Stimulated activated CD4-positive, alpha-beta T cell treated with anti-CD3 and anti-CD28 coated beads, Interleukin-2, amount 100 ng/mL, for 4 hours (primary cell): ENCODE measurements at places on chromosomes 16 and 17.

DNA sequence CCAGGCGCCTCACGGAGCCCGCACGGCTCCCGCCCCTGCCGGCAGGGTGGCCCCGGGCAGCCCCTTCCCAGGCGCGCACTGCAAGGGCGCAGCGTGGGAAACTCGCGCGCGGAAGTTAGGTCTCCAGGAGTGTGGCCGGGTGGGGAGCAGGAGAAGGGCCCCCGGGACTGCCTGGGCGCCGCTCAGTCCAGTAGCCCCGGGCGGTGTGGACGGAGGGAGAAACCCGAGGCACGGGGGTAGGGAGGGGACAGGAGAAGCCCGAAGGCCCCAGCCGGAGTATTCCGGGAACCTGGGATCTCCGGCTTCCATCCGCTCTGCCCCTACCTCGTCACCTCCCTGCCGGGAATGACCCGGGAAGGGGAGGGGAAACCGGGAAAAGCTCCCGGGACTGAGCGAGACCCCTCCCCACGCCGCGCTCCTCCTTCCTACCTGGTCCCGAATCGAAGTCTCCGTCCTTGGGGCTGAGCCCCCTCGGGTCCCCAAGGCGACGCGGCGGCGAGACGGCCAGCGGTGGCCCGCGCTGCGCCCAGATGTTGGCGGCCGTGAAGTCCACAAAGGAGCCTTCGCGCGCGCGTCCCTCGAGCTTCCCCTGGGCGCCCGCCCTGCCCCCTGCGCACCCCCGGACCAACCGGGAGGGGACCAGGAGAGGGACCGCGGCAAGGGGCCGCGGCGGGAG lies 418 bp downstream of the SOCS3 start:
- no peak for DNase-seq

DNA sequence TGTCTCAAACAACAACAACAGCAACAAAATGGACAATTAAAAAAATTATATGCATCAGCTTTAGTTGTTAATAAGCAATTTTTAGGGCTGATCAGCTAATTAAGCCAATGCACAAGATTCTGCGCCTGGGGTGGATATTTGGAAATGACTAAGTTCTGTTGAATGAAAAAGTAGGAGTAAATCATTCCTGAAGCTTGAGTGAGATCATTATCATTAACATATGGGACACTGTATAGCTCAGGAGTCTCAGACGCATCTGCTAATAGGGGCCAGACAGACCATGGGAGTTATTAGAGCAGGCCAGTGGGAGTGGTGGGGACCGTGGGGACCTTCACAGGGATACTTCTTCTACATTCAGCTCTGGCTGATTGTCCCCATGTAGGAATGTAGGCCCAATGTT lies 22.8 kb downstream of the IRX5 start:
- no peak for DNase-seq

DNA sequence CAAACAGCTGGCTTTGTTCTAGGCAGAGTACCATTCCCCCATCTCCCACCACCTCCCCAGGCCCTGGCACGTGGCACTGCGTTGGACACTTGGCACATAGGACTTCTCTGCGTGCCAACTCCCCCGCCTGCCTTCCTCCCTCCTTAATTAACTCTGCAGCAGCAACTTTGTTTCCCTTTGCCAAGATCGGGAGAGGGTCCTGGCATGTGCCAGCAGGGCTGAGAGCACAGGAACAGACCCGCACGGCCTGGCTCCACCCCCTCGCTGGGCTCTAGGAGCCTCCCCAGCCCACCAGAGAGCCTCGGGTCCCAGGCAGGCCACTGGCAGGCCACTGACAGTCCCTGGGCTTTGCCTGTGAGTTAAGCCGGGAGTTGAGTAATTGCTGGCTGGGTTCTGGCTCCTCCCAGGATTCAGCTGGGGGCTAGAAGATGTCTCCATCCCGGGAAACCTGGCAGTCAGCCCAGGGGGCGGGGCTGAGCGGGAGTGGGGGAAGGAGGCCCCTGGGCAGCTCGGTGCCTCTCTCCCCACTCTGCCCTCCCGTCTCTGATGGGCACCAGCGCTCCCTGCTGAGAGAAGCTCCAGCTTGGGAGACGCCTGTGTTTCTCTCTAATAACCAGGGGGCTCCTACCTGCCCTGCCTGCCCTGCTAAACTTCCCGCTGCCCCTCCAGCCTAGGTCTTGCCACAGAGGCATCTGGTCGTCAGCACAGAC lies 224.0 kb upstream of the TNRC6C start:
- DNase-seq, result no peak

- no peak for DNase-seq
Measured at GRCh38 chr16:70804734-70805169, 3.8 kb upstream of the VAC14 start.

- DNase-seq, result no peak
Measured at GRCh38 chr17:71710816-71711215, 410.0 kb upstream of the SOX9 start.

- peak; percentile 80 for DNase-seq
Measured at GRCh38 chr16:50266337-50267091, at the start of gene ADCY7. TSS of gene ADCY7 (plus strand) at chr16:50266551. CDS start at chr16:50288180, 21,629 bp downstream.

DNA sequence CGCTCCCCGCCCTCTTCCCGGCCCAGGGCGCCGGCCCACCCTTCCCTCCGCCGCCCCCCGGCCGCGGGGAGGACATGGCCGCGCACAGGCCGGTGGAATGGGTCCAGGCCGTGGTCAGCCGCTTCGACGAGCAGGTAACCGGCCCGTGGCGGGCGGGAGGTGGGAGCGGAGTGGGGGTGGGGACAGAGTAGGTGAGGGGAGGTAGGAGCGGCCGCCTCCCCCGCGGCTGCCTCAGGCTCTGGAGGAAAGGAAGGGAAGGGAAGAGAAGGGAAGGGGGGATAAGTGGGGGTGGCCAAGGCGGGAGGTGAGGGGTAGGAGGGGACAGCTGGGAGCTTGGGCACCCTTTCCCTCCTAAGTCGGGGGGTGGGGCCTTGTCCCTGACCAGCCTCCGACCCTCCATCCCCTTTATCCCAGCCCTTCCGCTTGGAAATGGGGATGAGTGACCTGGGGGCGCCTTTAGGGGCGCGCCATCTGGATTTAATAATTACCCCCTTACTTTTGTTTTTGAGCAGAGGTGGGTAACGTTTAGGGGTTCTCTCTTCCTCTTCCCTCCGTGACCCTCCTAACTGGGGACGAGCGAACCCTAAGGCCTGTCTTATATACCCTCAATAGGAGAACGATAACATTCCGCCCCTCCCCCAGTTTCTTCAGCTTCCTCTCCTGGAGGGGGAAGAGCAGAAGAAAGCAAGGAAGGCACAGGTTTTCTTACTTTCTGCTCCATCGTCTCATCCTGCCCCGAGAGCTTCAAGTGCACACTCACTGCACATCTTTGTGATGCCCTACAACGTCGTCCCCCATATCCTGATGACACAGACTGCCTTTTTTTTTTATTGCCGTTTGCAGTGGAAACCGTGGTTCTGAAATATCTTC lies 694 bp downstream of the NF1 start:
- DNase-seq, result peak; percentile 11

DNA sequence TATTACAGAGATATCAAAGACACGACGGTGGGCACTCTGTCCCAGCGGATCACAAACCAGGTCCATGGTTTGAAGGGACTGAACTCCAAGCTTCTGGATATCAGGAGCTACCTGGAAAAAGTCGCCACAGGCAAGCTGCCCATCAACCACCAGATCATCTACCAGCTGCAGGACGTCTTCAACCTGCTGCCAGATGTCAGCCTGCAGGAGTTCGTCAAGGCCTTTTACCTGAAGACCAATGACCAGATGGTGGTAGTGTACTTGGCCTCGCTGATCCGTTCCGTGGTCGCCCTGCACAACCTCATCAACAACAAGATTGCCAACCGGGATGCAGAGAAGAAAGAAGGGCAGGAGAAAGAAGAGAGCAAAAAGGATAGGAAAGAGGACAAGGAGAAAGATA lies 8.7 kb downstream of the PSMD7 start:
- DNase-seq, result no peak

GRCh38 chr17:66655461-66655860 lies 179.5 kb upstream of the CACNG5 start:
- no peak for DNase-seq

- DNase-seq, result peak; percentile 16
Measured at GRCh38 chr16:80656711-80657150, 115.9 kb downstream of the DYNLRB2 start.

DNA sequence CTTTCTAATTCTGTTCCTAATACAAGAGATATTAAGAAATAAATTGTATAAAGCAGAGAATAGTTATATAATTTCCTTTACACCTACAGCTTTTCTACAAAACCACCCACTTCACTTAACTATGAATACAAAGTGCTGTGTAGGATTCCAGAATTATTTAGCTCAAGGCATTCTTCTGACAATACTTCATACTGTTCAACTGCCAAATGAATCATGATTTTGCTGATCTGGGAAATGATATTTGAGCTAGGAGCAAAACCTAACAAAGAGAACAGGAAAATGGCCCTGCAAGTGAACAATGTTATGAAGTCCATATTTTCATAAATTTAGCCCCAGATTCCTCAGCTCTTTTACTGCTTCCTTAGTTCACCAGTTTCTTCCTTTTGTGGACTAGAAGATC lies 12.9 kb downstream of the BBS2 start:
- no peak for DNase-seq

DNA sequence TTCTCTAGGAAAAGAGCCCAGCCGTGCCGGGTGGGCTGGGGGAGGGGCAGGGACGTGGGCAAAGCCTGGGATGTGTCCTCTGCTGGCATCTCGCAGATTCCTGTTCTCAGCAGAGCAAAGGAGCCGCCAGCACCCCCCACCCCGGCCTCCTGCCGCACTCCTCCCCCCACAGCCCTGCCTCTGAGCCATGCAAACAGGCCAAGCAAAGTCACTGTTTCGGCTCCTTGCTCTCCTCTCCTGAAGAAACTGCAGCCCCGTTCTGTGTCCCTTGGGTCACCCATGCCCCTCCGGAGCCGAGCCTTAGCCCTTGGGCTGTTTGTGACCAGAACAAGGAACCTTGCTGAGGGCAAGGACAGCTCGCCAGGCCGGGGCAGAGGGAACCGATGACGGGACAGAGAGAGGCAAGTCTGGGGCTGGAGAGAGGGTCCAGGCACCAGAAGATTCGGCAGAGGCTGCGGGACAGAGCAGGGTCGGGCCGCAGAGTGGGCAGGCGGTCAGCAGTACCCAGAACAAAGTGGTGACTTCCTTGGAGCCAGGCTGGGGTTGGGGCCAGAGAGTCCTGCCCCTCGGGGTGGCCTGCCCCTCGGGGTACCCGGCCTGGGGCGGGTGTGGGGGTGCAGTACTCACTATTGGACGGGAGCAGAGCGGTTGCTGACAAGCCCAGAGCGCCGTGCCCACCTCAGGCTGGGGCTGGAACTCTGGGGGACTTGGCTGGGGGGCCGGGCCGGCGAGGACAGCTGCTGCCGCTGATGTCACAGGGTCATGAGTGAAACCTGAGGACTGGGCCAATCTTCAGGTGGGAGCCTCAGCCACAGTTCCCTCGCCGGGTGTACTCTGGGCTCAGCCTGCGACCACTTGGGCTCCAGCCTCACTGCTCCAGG lies 9.2 kb upstream of the PRR29 start:
- no peak for DNase-seq

DNA sequence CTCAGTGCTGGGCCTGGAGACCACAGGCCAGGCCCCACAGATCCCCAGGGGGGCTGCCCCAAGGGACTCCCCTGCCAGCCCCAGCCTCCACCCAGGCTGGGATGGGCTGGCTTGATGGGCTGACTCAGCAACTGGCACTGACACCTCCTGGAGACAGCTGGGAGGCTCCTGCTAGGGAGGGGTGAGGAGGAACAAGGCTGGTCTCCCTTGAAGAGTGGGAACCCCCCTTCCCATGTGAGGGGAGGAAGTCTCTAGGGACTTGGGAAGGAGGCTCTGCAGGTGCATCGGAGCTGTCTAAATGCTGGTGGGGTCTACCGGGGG lies 10.4 kb downstream of the NHERF1 start:
- DNase-seq, result no peak

DNA sequence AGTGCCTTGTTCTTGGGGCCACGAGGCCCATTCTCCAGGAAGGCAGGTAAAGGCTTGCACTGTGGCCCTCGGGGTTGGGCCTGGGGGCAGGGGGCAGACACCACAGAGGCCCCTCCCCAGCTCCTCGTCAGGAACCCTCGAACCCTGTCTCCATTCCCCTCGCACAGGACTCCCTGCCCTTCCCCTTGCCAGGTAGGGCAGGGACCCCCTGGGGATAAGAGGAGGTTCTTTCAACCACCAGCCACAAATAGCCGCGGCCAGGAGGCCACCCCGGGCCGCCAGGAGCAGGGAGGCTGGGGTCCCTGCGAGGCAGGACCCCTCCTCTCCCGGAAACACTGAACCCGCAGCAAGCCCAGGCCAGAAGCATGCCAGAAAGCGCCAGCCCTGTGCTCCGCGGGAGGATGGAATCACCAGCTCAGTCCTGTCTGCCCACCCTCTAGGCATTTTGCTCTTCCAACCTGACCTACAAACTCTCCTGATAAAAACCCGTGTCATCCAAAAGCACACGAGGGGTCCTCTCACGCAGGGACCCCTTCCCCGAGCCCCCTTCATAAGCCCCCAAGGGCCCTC lies 45.6 kb downstream of the SLC47A1 start:
- no peak for DNase-seq

DNA sequence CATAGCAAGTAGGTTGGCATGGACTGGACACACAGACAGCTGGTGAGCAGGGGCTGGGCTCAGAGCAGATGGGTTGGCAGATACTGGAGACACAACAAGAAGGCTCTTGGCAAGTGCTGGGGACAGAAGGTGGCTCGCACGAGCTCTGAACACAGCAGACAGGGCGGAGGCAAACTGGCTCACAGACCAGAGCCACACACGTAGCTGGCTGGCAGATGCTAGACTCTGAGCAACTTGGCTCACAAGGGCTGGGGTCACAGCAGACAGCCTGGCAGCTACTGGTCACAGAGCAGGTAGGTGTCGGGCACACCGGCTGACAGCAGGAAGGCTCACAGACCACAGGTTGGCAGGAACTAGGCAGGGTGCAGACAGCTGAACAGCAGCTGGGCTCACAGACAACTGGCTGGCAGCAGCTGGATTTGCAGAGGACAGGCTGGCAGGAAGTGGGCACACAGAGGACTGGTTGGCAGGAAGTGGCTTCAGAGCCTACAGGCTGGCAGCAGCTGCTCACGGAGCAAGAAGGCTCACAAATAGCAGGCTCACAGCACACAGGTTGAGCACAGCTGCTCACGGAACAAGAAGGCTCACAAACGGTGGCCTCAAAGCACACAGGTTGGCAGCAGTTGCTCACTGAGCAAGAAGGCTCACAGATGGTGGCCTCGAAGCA lies 725 bp downstream of the KRTAP16-1 start:
- DNase-seq, result peak; percentile 36

- DNase-seq, result no peak
Measured at GRCh38 chr17:50095626-50096037, 481 bp downstream of the PDK2 start.

DNA sequence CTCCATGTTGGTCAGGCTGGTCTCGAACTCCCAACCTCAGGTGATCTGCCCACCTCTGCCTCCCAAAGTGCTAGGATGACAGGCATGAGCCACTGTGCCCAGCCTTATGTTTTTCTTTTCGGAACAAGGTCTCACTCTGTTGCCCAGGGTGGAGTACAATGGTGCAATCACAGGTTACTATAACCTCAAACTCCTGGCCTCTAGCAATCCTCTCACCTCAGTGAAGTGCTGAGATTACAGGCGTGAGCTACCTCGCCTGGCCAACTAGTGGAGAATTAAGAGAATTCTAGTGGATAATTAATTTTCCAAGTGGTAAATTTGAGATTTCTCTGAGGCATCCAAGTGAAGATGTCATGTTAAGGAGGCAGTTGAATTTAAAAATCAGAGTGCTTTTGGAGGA lies 2.9 kb upstream of the FBXO47 start:
- no peak for DNase-seq
